Effector CD4-positive, alpha-beta T cell (primary cell): ENCODE measurements at places on chromosomes 5 and 9.

DNA sequence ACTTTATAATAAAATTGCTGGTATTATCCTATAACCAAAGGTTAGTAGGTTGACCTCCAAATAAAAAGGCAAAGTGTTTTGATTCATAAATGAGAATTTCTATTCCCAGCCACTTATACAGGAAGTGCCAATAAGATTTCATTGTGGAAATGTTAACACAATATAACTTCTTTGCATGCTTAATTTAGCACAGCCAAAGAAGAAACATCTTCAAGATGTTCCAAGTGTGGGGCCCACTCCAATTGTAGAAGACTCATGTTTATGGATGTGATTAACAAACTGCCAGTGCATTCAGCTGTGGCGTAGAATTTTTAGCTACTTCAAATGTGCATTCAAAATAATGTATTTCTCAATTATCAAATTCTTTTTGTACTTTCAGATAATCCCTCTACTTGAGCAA lies 402.3 kb downstream of the DEPDC1B start:
- no peak for DNase-seq

- DNase-seq, result no peak
Observed at GRCh38 chr9:26779062-26779461, 113.5 kb downstream of the CAAP1 start.

GRCh38 chr5:163867738-163868137 lies 362.3 kb downstream of the MAT2B start:
- DNase-seq, result no peak

DNA sequence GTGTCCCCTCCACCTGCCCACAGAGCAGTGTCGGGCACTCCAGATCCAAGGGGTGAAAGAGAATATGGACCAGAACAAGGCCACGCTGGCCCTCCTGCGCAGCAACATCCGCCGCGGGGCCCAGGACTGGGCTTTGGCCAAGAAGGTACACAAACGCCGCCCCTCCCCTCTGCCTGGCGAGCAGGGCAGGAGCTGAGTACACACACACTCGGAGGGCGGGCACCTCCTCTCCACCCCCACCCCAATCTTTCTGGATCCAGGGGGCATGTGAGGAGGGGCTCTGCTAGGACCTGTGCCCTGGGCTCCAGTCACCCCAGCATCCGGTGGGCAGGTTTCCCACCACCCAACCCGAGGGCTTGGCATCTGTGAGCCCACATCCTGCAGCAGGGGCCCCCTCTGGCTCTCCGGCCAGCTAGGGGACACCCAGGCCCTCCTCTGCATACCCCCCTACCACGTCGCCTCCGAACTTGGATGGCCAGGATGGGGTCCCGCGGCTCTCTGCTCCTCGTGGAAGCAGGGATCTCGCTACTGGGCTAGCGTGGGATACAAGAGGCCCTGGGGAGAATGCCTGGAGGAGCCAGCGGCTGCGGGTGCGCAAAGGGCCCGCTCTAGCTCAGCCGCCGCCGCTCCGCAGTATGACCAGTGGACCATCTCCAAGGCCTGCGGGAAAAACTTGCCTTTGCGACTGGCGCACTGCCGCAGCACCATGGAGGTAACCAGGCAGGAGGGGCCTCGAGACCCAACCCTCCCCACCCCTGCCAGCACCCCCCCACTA lies 3.1 kb downstream of the CCDC183 start:
- no peak for DNase-seq

DNA sequence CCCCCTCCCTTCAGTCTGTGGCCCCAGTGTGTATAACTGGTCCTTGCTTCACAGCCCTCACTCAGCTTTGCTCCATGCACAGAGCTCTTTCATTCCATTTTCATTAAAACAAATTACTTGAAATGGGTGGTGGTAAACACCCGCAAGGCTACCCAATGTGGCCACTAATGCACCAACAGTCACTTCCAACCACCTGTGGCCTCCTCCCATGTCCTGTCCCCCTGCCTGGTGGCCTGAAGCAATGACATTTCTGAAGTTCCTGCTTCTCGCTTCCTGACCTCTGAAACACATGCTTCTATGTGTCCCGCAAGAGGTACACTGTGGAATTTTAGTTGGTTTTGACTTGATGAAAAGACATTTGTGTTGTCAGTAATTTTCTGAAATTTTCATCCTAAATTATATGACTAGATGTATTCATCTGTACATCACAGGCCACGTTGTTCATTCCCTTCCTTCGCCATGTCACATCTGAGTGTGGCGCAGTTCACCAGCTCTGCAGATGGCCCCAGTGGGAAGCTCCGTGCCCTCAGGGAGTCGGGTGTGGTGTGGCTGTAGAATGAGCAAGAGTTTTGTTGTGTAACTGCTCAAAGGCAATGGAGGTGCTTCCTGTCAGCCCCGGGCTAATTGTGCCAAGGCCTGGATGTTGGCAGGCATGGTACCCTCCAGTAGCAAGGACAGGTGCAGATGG lies 9.6 kb downstream of the ROPN1L start:
- DNase-seq, result no peak

- no peak for DNase-seq
Observed at GRCh38 chr9:133394687-133395271, 18.6 kb downstream of the STKLD1 start.

GRCh38 chr5:141494761-141495452 lies 6.0 kb downstream of the PCDHGC5 start:
- DNase-seq, result no peak

- DNase-seq, result no peak
Observed at GRCh38 chr5:158943569-158943968, 156.1 kb downstream of the EBF1 start.

DNA sequence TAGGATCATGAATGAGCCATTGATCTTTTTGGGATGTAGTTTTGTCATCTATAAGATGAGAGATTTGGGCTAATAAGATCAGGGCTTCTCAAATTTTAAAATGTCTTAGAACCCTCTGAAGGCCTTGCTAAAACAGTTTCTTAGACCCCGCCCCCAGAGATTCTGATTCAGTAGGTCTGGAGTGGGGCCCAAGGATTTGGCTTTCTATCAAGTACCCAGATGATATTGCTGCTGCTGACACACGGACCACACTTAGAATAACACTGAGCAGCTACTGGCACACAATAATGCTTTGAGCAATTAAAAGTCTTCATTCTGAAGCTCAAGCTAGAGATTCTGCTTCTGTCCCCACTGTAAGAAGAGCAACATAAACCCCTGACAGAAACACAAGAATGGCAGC lies 216.7 kb downstream of the SMARCA2 start:
- no peak for DNase-seq

DNA sequence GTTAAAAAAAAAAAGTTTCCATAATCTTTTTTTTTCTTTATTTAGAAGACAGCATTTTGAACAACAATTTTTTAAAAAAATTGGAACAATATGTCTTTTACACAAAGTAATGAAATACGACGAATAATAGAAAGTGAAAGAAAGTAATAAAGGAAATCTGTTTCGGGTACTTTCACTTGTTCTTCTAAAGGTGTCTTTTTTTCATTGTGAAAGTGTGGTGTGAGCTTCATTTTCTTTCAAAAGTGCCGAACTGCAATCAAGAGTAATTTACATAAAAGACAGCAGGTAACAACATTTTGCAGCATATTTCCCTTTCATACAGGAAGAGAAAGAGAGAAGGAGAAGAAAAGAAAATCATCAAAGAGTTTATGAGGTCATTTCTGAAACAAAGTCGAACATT lies 159.7 kb upstream of the CDH12 start:
- DNase-seq, result no peak

GRCh38 chr9:127524373-127524772 lies 73.1 kb downstream of the LRSAM1 start:
- no peak for DNase-seq

DNA sequence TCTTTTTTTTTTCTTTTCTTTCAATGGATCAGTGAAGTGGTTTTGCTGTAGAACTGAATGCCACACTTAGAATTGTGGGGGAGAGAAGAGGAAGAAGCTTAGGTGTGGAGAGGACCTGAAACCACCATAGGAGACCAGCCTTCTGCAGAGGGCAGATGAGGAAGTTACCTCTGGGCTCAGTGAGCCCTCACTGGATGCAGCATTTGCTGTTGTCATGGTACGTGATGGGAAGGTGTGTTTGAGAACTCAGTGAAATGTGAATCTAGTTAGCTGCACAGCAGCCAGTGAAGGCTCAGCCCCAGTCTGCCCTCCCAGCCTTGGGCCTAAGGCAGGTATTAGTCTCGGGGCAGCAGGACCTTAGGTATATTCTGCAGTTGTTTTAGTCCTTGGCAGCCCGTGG lies 17.5 kb downstream of the CYFIP2 start:
- DNase-seq, result no peak

GRCh38 chr5:139974661-139975060 lies 68.4 kb downstream of the NRG2 start:
- no peak for DNase-seq

DNA sequence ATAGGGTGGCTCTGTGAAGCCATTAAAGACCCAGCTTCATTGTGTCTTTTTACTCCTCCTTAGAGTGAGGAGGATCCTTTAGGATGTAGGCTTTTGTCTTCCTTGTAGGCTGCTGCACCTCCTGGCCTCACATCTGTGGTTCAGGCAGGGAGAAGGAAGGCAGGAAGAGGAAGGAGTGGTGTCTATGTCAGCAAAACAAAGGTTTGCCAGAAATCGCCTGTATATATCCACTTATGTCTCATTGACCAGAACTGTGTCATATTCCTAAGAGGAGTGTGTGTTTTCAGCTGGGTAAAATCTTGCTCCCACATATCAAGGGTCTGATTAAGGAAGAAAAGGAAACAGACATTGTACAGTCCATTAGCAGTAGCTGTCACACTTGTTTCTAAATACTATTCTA lies 213.8 kb downstream of the ARHGAP26 start:
- no peak for DNase-seq

DNA sequence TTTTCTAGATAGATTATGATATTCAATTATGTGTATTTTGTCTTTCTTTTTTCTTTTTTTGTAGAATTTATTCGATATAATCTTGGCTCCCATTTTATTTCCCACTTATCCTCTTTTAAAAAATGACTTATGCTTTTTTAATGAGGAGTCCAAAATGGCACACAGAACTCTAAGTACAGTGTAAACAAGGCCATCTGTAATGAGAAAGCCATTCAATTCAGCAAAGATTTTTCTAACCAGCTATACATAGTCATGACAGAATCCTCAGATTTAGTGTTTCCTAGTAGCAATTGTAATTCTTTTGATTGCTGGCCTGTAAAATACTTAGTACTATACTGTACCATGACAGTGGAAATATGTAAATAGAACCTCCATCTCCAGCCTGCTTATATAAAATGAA lies 651.4 kb downstream of the RAB3C start:
- no peak for DNase-seq

GRCh38 chr5:33300209-33300742 lies 140.5 kb upstream of the TARS1 start:
- no peak for DNase-seq

GRCh38 chr9:72292874-72293607 lies 72.0 kb downstream of the ZFAND5 start:
- no peak for DNase-seq

DNA sequence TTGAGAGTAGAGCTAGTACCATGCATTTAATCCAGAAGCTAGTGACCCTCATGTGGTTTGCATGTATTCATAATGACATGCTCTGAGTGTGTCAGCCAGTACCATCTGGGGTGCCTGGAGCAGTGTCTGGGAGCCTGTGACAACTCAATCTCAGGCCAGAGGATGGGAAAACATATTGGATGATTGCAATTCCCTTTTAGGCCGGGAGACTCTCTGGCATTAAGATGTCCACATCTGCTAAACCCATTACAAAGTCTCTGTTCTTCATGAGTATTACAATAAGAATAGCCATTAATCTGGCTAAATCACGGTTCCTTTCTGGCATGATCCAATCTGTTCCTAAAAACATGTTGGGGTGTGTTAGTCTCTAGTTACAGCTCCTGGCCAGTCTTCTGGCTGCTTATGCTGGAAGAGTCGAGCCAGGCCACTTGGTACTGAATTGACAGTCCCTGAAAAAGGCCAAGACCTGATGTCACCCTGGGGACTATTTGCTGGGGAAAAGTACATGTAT lies 475.7 kb downstream of the ENC1 start:
- DNase-seq, result no peak

DNA sequence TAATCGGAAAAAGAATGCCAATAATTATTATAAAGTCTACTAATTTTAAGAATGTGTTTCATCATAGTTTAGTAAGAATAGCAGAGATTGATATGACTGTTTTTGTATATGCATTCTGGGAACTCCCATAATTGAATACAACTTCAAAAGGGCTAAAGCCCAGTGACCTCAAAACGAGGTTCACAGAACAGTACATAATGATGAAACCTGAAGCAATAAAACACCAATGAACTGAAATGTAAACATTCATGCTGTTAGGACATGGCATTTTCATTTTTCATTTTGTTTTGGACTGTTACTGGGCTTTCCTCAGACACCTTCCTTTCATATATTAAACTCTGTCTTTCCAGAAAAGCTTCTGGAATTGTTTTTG lies 684 bp upstream of the JMY start:
- no peak for DNase-seq

DNA sequence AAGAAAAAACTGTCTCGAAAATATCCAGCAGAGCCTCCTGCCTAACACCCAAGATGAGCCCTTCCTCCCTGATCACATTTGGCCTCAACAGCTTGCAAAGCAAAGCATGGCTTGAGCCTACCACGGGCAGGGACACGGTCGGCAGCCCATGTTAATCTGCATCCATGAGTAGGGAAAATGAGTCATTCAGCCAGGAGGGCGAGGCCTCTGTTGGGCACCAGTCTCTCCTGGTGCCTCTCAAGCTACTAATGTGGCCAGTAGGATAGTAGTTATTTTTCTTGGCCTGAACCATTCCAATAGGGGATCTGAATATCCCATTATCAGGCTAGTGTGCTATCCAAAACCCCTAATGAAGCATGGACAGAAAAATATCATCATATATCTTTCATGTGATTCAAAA lies 43.0 kb upstream of the SHB start:
- no peak for DNase-seq

- DNase-seq, result no peak
Observed at GRCh38 chr5:179152941-179153340, 92.8 kb downstream of the ZNF354C start.

GRCh38 chr5:144142139-144142823 lies 28.2 kb downstream of the YIPF5 start:
- no peak for DNase-seq

DNA sequence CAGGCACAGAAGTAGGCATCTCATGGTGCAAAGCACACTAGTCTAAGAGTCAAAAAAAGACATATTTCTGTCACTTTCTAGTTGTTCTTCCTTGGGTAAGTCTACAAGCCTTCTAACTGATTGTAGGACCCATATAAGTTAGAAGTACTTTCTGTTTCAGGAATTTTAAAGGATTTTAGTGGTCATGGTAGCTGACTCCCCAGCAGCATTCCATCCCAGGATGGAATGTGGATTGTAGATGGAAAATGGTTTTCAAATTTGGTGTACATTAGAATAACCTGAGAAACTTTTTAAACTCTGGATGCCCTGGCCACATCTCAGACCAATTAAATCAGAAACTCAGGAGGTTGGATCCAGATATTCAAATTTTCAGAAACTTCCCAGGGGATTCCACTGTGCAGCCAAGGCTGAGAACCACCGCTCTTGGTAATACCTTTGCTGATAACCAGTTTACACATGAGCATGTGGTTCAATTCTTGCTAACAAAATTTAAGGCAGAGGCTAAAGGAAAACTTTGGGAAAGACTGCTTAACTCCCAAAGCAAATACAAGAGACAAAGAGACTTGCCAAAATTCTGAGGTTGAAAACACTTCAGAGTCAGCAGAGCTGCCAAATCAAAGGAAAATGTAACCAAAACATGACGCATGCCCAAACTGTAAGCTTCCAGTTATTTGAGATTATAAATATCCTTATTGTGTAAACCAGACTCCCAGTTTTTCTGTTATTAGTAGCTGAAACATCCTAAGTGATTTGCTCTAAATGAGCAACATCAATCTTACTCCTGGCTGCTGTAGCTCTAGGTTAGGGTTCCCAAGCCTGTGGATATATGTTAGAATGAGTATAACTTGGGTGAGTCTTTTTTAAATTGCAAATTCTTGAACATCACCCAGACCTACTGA lies 145.4 kb upstream of the MTAP start:
- DNase-seq, result no peak
